ENCODE measurements at places on chromosomes 16 and 17.
A peak's percentile ranks its signal among the peaks of the same experiment; 100 is the strongest.

GRCh38 chr16:51393381-51394005 lies 242.4 kb upstream of the SALL1 start:
- no peak for DNase-seq

DNA sequence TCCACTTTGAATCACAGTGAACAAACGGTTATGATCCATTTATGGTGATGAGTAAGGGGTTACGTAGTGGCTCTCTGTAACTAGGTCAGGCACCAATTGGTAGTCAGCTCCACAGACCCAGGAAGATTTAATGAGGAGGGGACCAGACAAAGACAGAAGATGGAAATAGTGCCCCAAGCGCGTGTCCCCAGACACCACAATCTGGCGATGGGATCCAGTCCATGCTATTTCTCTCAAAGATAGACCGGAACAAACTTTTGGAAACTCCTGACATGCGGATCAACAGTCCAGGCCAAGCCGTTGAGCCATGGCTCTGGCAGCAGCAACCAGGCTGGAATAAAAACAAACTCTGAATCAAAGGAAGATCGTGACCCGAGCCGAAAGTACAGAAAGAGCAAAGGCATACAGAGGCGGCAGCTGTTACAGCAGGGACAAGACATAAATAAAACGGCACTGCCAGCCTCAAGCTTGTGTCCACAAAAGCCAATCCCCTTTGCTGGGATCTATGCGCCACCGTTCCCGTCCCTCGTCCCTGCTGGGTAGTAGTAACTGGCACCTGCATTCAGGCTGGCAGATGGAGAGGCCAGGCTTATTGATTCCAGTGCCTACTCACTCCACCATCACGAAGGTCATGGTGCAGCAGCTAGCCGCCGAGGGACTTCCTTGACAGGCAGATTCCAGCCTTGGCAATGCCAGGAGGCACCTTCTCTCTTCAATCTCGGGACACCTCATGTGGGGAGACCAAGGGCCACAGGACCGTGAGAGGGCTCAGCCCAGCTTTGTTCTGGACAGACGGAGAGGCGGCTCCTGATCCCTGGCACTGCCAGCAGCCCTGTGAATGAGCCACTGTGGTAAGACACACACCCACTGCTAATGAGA lies 50.2 kb downstream of the CDH11 start:
- DNase-seq, result peak; percentile 83

DNA sequence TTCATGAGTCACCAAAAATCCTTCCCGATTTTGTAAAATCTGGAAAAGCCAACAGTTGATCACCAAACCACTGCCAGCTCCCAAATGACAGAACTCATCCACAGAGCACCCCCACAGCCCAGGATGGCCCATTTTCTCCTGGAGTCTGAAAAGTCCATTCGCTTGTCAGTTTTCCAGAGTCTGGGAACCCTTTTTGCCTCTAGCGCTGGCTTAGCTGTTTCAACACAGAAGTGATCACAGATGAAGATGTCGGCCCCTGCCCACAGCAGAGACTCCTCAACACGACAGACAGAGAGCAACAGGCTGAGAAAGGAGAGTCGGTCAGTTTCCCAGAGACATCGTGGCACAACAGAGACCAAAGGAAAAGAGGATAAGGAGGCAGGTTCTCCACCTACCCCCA lies 66.4 kb downstream of the NXN start:
- DNase-seq, result no peak

GRCh38 chr16:31243734-31244670 lies 15.8 kb upstream of the ITGAM start:
- DNase-seq, result no peak

DNA sequence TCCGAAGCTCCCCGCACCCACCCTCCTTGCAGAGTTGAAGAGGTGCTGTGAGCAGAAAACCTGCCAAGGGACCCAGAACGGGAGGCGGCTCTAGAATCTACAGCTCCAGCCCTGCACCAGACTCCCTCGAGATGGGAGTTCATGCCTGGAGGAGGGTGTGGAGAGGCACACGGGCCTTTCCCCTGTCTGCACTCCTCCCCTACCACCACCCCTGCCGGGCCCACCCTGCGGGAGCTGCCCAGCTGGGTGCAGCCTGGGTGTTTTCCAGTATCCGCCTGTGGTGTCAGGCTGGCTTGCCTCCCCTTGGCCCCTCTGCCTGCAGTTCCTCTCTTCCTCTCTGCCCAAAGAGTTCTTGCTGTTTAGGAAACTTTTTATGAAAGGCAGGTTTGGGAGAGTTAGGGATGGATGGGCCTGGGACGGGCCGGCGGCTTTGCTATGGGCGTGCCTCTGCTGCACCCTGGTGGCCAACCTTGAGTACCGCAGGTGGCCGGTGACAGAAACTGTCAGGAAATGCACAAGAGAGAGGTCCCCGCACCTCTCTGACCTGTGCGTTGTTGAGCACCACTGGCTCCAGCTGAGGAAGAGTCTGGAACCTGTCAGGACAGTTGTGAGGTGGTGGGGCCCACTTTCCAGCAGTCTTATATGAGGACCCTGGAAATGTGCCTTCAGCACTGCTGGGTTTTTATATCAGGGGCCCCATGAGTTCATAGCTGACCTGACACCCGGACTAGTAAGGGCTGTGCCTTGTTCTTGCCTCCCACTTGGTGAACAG lies 354.1 kb downstream of the SEC14L1 start:
- DNase-seq, result peak; percentile 60

DNA sequence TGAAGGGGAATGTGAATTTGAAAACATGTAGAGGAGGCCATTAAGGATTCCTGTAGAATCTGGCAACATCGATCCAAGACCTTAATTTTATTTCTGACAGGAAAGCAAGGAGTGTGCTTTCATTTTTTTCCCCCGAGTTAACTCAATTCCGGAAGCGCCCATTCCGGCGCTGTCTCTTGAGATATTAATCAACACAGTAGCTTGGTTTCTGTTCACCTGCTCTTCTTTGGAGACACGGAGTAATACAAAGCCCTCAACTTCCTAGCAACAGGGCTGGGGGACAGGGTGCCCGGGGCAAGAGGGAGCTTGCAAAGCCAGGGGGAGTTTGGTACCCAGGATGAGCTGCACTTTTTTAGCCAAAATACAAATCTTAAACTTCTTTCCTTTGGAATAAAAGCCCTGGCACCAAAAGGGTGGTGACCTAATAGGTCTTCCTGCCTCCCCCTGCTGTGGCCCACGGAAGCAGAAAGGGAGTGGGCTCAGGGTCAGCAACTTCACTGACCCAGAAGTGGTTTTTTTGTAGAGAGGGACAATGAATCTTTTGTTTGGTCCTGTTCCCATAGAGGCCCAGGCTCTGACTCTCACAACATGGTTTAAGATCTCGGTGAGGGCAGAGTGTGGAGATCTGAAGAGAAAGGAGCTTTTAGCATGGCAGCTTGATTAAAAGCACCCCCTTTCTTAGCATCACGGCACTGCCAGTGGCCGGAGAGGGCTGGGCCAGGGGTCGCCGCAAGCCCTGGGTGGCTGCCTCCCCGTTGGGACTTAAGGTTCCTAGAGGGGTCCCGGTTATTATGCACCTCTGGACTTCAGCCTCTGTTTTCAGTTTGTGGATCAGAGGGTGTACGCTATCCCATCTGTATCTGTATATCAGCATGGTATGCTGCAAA lies 207.3 kb downstream of the CCDC182 start:
- DNase-seq, result no peak

DNA sequence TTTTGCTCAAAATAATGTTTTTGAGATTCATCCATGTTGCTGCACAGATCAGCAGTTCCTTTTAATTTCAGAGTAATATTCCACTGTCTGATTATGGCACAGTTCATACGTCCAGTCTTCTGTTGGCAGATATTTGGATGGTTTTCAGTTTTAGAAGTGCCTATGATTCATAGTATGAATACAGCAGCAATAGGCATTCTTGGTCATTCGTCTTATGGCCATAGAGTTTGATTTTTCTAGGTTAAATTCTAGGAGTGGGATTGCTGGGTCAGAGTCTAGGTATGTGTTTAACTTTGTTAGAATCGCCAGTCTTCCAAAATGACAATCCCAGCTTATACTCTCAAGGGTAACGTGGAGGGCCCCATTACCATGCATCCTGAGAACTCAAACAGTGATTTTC lies 11.5 kb upstream of the IL34 start:
- no peak for DNase-seq

GRCh38 chr16:51982715-51983680 lies 563.9 kb downstream of the TOX3 start:
- peak; percentile 75 for DNase-seq

DNA sequence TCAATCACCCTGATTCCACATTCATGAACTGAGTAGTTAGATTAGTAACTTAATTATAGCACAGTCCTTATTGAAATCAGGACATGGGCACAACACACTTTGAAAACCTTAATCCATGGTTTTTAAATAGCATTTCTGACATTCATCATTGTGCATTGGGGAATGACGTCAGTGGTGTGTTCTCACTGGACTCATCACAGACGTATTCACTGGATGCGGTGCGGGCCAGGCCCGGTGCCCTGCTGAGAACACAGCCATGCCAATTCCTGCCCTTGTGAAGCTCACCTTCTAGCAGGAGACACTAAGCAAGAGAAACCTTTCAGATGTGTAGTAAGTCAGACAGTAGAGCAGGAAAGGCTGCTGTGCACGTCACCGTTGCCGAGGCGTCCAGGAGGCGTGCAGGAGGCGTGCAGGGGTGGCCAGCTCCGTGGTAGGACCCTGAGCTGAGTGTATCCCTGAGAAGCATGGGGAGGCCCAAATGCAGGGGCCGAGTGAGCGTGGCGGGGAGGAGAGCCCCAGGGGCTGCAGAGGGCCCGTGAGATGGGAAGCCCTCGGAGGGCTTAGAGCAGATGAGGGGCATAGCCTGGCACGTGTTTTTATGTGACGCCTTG lies 12.9 kb downstream of the BANP start:
- no peak for DNase-seq

- DNase-seq, result no peak
Observed at GRCh38 chr17:31389657-31390381, 1.7 kb upstream of the RAB11FIP4 start.

- no peak for DNase-seq
Observed at GRCh38 chr16:23836404-23837311, 875 bp downstream of the PRKCB start.

DNA sequence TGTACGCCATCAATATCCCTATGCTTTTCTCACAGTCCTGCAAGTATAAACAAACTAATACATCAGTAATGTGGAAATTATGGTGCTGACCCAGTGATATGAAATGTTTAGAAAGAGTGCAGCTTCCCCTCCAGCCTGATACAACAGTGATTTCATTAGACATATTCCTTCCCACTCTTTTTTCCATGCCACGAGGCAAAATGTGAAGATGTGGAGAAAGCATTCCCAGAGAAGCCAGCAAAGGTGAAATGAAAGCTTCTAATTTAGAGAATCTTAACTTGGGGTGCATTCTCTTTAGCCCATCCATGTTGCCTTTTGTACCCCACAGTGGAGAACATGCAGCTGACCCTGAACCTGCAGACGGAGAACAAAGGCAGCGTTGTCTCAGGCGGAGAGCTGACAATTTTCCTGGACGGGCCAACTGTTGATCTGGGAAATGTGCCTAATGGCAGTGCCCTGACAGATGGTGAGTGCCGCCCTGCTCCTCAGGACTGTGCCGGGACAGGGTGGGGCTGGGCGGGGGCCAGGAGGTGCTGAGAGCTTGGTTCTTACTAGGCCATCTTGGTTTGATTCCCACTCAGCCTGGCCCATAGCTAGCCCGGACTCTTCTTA lies 77.8 kb downstream of the WWP2 start:
- DNase-seq, result peak; percentile 86

DNA sequence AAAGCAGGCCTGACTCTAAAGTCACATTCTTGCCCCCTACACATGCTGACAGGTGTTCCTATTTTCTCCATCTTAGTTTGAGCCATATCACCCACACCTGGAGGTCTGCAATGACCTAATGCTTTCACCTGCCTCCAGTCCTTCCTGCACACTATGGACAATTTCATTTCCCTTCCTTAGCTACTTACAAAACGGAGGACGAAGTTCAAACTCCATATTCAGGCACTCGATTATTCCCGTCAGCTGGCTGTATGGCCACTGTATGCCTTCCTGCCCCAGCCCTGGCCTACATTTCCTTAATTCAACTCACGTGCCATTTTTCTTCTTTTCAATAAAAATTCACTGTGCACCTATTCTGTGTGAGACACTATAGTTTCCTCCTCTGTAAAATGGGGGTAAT lies 44.9 kb downstream of the GRIN2A start:
- DNase-seq, result no peak

GRCh38 chr16:61366006-61366405 lies 670.2 kb downstream of the CDH8 start:
- DNase-seq, result no peak

GRCh38 chr16:4966736-4967453 lies 8.8 kb downstream of the SEC14L5 start:
- no peak for DNase-seq

GRCh38 chr16:68281368-68282063 lies 17.2 kb downstream of the SLC7A6 start:
- no peak for DNase-seq

DNA sequence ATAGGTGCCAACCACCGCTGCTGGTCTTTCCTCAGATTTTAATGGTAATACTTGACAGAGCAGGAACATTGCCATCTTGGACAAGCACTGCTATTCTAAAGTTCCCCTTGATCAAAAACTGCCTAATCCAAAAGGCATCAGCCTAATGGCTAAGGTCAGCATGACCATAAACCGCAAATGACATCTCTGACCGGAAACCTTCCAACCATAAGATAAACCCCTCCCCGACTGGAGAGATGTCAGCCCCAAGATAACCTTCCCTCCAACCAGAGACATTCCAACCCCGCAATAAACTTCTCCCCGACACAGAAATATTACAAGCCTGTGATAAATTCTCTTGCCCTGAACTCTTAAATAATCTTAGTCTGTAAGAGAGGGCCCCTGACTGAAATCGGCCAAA lies 7.4 kb upstream of the DHX40 start:
- no peak for DNase-seq

DNA sequence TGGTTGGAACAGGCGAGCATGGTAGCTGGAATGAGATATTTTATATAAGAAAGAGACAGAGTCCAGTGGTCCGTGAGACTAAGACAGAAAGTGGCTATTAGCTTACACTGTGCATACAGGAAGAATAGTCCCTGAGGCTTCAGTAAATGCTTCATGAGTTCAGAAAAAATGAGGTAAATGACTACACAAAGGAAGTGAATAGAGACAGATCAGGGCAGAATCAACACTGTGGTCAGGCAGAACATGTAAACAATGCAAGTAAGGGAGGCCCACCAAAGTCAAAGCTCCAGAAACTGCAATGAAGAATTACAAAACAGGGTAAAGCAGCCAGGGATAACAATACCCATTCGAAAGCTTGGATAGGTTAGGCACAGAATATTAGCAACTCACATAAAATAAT lies 4.8 kb downstream of the ABCA10 start:
- no peak for DNase-seq

DNA sequence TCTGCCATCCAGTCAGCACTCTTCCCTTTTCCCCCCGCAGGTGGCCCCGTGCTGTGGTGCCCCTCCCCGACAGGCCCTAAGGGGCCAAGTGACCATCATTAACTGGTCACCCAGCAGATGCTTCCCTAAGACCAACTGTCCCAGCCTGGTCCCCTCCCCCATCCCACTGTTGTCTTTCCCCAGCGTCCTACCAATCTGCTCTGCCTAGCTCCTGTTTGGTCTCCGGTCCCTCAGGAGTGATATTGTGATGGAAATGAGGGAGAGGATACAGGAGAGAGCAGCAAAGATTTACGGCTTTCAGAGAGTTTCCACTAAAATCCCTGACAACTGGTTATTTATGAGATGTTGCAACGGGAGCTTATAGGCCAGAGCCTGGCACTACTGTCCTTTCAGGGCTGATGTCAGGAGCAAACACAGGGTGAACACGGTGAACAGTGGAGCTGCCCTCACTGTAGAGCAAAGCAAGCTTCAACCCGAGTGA lies 1.4 kb upstream of the TTLL6 start:
- DNase-seq, result no peak
